Frontal cortex (tissue), 4 donors: ENCODE measurements at places on chromosomes 11 and 22. TPM values are rescaled to one million over a fixed set of nuclear protein-coding genes. Genes with fewer than 3 reads are reported as not detected.
A peak's percentile ranks its signal among the peaks of the same experiment; 100 is the strongest.

- DNase-seq = no peak
Observed at GRCh38 chr22:36328635-36329253, 59.0 kb downstream of the MYH9 start.

DNA sequence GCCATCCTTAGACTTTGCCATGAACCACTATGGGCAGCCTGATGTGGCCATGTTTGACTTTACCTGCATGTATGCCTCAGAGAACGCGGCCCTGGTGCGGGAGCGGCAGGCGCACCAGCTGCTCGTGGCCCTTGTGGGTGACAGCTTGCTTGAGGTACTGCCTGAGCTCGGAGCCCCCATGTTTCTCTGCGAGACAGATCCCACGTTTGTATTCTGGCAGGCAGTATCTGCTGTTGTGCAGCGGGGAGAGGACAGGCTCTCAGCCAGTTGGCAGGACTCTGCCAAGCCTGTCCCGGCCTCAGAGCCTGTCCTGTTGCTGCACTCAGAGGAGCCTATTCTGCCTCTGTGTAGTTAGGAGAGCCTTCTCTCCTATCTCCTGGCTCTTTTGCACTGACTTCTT, 109.9 kb downstream of the MICAL2 start:
- peak; percentile 51 for DNase-seq

GRCh38 chr11:100867606-100868005, 180.5 kb downstream of the ARHGAP42 start:
- no peak for DNase-seq

DNA sequence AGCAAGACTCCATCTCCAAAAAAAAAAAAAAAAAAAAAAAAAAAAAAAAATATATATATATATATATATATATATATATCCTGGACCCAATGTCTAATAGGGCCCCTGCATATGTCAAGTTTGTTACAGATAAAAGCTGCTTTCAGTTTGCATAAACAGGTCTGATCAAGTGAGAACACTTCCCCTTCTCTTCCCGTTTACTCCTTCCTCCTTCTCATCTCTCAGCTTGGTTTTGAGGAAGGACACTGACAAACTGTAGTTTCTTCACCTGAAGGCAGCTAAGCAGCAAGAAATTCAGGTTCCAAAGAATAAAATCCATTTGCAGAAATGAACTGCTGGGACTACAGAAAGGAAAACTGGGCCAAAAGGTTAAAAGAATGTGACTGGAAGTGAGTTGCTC, 11.7 kb downstream of the THOC5 start:
- DNase-seq = no peak

Gene DNAJB7
- not detected for total RNA-seq

Gene OR10G8
- total RNA-seq = not detected

DNA sequence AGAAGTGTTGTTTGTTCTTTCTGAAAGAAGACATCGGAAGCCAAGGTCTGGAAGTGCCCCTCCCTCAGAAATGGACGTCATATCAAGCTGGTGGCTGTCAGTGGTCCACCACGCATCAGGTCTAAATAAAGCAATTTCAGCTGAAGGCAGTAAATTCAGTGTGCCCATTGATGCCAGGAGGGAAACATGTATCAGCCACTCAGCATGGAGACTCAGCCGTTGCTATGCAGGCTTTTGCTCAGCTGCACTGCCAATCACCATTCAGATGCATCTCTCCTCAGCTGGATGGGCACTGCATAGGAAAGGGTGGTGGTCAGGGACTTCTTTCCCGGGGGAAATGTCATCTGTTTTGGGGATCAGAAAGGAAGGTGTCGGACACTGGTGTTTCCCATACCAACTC, 878.2 kb downstream of the NTM start:
- DNase-seq = peak; percentile 28

DNA sequence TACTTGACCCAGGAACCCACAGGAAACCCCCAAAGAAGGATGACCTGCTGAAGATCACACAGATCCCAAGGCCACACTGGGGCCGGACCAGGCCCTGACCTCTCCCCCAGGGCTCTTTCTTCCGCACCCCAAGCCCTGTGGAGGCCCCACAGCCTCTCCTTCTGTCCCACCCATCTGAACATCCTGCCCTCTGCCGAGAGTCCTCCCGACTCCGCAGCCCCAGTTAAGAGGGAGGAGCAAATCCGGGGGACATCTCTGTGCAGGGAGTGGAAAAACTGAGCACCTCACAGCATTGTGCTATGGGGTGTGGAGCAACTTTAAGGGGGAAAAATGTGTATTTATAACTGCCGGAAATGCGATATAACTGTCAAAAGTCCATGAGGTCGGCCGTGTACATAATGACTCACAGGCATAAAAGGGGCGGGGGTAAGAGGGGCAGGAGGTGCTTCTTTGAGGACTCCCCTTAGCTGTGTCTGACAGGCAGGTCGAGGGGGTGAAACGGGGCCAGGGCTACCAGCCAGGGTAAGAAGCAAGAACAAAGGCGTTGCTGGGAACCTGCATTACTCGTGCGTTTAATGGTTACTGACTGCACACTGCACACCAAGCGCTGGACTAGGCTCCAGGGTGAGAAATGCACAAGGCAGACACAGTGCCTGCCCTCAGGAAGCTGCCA, 57.2 kb downstream of the WNT11 start:
- no peak for DNase-seq

GRCh38 chr22:50085211-50085972, at the start of gene MLC1:
Gene MLC1, minus strand, starts transcription at chr22:50085426. Its CDS starts 524 bp downstream, at chr22:50084902.
- peak; percentile 43 for DNase-seq

DNA sequence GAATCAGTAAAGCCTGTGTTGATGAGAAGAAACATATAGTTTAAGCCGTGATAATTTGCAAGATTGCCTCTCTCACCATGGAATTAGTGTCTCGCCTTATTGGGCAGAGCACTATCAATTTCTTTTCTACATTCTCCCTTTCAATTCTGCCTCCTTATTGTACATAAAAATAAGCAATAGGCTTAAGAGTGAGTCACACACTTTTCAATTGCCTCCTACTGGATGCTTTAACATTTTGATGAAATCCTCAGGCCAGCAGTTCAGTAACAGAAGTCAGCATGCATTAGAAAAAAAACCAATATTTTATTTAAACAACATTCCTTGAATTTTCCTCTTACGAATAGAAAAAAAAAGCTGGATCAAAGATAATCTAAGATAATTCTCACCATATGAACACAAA, 33.8 kb upstream of the VWA5A start:
- no peak for DNase-seq

DNA sequence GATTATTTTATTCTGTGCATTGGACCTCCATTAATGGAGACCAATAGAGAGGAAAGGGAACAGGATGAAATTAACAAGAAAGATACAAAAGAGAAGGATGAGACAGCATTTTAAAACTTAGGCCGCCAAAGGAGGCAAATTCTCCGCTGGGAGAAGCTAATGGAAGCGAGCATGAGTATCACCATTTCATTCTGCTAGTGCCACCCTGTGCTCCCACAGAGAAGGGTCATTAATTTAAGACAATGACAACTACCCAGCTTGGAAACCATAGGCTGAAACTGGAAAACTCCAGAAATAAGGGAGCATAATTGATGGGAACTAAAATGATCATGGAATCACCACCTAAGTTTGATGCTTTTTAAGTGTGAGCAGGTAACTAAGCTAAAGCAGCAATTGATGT, 69.2 kb downstream of the SLC36A4 start:
- DNase-seq = no peak

DNA sequence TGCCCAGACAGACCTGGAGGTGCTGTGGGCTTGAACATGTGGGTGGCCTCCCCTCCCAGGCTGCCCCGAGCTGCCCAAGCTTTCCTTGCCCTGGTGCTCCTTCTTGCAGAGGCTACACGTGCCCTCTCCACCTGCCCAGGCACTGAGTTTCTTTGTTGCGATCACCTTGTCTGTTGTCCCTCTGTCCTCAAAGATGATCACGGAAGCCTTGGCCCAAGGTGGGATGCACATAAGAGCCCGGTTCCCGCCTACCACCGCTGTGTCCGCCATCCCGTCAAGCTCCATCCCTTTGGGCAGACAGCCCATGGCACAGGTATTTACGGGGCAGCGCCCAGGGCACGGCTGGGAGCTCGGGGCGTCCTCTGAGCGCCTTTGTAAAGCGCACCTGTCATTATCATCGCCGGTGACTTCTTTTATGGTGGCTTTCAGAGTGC, 67.5 kb downstream of the MED15 start:
- DNase-seq = no peak

GRCh38 chr11:75873417-75874221, 58.6 kb downstream of the UVRAG start:
- no peak for DNase-seq

Gene SGSM1
- total RNA-seq = 8.6 TPM

GRCh38 chr11:60941371-60942119, 10.4 kb downstream of the SLC15A3 start:
- no peak for DNase-seq

GRCh38 chr22:23684026-23684425, 6.8 kb upstream of the RGL4 start:
- DNase-seq = no peak

GRCh38 chr11:95119361-95120060, 29.9 kb downstream of the ENDOD1 start:
- no peak for DNase-seq

Gene CADM1
- total RNA-seq = 195 TPM

- no peak for DNase-seq
Observed at GRCh38 chr11:6248248-6248647, 9.4 kb downstream of the CNGA4 start.

Gene FANCF
- total RNA-seq = 35.1 TPM

- no peak for DNase-seq
Observed at GRCh38 chr11:10488121-10488933, 33.3 kb downstream of the AMPD3 start.

DNA sequence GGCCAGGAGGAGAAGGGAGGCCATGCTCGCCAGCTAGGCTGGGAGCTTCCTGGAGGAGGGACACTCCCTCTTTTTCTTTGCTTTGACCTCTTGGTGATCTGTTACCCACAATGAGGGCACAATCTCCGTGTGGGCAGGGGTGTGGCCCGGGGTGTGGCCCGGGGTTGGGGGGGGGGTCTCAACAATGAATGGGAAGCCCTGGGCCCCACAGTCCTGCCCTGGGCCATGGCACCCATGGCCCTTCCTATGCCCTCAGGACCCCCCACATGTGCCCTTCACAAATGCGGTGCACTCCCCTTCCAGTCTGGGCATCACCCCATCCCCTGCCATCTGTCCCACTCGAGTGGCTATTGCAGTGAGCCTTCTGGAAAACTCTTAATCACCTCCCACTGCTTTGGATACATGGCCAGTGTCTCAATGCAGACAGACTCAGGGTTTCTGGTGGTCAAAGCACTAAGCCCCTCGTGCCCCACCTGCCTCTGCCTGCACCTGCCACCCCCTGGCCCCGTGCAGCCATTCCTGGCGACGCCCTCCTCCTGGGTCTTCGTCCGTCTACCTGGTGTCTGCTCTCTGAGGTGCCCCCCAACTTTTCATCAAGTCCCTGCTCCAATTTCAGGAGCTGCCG, 611.3 kb downstream of the TBC1D22A start:
- no peak for DNase-seq

GRCh38 chr11:12687216-12687623, 13.0 kb downstream of the TEAD1 start:
- no peak for DNase-seq

DNA sequence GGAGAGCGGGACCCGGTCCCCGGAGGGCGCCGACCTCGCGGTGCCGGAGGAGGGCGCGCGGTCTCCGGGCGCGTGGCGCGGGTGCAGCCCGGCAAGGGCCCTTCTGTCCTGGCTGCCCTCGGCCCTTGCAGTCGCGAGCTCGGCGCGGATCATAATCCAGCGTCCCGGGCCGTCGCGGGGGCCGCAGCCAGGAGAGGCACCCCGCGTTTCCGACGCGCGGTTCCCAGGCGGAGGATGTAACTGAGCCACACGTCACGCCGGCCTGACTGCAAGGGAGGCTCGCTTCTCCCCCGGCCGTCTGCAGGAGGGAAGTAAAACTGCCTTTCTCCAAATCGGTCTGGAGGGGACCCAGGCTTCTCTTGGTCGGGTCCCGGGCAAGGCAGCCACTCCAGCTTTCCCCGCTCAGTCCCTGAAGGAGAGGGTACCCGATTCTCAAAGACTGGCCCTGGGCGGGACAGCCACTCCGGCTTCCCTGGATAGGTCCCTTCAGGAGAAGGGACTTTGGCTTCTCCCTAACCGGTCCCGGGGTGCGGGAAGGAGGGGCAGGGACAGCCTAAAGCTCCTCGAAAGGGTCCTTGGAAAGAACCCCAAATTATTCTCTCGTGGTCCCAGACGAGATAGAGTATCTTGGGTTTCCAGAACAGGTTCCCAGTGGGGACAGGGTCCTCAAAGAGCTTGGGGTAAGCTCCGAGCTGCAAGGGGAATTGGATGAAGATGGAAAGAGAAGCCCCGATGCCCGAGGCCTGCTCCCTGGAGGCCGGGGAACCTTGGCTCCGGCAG, 836 bp downstream of the SPON1 start:
- DNase-seq = peak; percentile 33

GRCh38 chr11:6681505-6681904, 1.6 kb downstream of the MRPL17 start:
- DNase-seq = no peak

GRCh38 chr22:45861259-45861658, 115.7 kb downstream of the WNT7B start:
- no peak for DNase-seq

DNA sequence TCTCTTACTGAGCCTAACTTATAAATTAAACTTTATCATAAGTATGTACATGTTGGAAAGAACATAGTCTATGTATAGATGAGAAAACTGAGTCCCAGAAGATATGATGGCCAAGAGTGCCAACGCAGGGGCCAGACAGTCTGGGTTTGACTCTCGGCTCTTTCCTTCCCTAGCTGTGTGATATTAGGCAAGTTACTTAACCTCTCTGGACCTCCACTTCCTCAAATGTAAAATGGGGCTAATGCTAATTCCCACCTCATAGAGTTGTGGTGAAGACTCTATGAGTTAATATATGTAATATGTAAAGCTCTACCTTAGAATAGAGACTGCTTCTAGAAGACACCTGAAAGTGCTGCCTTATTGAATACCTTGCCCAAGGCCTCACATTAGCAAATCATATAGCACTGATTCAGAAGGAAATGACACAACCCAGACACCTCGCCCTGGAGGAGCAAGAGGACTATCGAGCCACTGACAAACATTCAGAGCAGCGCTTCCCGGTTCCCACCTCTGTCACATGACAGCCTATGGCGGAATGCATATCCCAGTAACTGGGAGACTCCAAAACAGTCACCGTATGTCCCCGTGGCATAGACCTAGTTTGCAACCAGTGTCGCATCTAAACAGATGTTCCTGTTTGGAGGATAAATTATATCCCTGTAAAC, 11.3 kb upstream of the CCDC86 start:
- no peak for DNase-seq

GRCh38 chr11:29009426-29009825, 901.2 kb downstream of the METTL15 start:
- no peak for DNase-seq

- no peak for DNase-seq
Observed at GRCh38 chr11:102453921-102454320, 1.4 kb upstream of the TMEM123 start.

Gene PGR
- under 0.01 TPM for total RNA-seq

Gene SOX6
- total RNA-seq = 17.1 TPM

GRCh38 chr11:26244207-26244606, 87.7 kb upstream of the ANO3 start:
- DNase-seq = no peak

Gene PTS
- 35.9 TPM for total RNA-seq

Gene TMPRSS13
- total RNA-seq = 0.41 TPM

Gene C22orf31
- 0.41 TPM for total RNA-seq
